Activated CD8-positive, alpha-beta memory T cell treated with anti-CD3 and anti-CD28 coated beads for 48 hours (primary cell): ENCODE measurements at places on chromosomes 5 and 9.
A peak's percentile ranks its signal among the peaks of the same experiment; 100 is the strongest.

DNA sequence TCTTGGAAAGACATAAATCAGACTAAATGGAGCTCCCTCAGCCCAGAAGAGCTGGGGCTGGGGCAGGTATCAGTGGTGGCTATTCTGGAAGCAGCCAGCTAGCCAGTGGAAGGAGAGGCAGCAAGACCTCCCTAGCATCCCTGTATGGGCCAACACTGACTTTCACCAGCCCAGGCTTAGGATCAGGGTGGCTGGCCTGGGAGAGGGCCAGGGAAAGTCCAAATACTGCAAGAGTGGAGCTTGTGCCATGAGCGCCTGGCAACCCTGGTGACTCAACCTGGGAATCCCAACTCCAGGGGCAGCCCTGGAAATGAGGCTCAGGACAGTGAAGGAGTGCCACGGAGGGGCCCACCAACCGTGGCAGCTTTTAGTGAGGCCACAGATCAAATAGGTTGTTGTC, 7.6 kb upstream of the IRF1 start:
- no peak for DNase-seq

DNA sequence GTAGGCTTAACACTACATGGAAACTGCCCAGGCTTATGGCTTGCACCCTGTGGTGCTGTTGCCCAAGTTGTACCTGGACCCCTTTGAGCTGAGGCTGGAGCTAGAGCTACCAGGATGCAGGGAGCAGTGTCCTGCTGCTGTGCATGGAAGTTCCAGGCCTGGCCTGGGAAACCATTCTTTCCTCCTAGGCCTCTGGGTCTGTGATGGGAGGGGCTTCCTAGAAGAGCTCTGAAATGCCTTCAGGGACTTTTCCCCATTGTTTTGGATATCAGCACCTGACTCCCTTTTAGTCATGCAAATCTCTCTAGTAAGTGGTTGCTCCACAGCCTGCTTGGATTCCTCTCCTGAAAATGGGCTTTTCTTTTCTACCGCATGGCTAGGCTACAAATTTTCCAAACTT, 7.9 kb upstream of the HRH2 start:
- DNase-seq = no peak

GRCh38 chr9:120474591-120475243, 105.2 kb downstream of the CDK5RAP2 start:
- DNase-seq = no peak

- no peak for DNase-seq
Observed at GRCh38 chr9:20558566-20559016, 63.7 kb downstream of the MLLT3 start.

DNA sequence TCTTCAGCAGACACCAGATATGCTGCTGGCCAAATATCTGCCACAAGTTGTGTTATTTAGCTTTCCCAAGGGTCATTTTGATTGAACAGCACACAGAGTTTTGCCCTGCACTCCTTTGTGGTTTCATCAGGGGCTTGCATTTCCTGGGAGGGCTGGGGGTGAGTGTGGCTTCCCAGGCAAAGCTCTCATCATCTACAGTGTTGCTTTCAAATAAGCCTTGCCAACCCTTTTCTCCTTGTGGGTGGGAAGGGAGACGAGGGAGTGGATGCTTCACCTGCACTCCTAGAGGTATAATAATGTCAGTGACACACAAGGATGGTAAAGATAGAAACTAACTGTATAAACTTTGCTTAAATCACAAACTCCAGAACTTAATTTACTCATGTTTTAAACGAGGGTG, 107.0 kb downstream of the MARCHF11 start:
- no peak for DNase-seq

DNA sequence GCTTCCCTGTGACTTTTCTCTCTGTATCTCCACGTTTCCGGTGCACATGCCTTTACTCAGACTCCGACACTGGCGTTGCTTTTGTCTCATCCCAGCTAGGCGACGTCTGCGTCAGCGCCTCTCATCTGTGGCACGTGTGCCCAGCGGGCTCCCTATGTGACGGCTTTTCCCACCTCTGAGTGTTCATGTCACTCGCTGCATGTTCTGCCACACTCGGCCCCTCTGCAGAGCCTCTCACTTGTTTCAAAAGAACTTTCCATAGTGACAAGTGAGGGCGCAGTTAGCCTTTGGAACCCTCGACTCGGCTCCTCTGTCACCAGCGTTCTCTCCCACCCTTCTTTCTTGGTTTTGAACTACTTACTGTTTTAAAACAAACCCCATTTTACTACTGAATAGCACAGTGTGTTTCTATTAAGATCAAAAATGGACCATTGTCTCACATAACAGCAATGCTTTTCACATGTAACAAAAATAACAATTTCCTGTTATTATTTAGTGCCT, 113.4 kb upstream of the CACNA1B start:
- no peak for DNase-seq

DNA sequence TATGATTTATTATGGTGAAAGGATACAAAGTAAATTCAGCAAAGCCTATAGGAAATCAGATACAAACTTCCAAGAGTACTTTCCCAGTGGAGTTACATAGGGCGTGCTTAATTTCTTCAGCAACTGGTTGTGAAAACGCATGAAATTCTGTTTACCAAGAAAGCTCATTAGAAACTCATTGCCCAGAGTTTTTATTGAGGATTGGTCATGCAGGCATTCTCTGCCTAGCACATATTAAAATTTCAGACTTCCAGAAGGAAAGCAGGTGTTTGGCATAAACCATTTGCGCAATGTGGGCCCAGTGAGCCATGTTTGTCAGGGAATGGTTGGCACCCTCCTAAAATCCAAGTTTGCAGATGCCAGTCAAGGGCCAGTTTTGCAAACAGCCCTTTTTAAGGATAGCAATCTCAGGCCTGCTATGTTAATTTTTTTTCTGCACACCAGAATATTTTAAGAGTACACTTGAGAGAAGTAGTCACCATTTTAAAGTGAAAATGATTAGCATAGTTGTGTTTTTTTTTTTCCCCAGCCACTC, 311.1 kb upstream of the CHD1 start:
- no peak for DNase-seq

GRCh38 chr5:146595088-146595487, 79.1 kb upstream of the GPR151 start:
- DNase-seq = no peak

GRCh38 chr5:173522518-173522917, 93.9 kb downstream of the BOD1 start:
- no peak for DNase-seq

DNA sequence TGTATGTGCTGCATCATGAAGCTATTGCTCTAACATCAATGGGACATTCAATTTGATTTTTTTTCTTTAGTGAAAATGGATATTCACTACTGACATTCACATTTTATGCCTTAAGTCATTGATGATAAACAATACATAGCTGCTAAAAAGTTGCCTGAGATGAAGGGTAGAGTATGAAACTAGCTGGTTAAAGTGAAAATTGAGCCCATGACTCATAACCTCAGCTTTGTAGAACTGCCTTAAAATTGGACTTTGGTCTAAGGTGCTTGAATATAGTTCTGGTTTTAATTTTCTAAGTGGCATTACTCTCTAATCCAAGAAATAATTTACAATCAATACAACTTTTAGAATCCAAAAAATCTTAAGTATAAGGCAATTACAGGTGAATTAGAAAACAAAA, 740.4 kb upstream of the RIOK2 start:
- DNase-seq = no peak

DNA sequence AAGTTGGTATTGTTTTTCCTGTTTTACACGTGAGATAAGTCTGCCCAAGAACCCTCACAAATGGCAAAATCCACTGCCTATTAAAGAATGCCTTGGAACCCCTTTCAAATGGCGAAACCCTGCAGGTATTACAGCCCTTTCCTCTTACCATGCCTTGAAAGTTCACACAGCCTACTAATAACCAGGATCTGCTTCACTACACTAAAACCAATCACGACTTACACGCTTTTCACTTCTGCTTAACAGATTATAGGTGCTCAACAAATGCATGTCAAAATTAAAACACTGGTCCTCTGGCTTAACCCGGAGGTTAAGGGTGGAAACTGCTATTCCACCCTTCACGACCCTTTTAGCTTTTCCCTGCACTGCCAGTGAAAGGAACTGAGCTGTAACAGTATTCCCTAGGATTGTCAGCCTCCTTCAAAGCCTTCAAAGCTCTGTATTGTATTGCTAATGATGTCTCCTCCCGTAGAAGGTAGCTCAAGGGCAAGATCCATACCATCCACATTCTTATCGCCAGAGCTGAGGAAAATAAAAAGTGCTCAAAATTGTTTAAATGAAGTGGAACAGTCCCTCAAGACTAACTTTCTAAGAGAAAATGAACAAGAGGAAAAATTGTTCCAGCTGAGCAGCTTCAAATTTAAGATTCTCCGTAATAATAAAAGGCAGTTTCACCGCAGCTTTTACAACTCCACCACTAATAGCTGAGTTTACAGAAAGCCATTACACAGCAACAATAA, 997 bp downstream of the AUH start:
- DNase-seq = no peak

GRCh38 chr5:33332804-33333203, 108.0 kb upstream of the TARS1 start:
- no peak for DNase-seq

DNA sequence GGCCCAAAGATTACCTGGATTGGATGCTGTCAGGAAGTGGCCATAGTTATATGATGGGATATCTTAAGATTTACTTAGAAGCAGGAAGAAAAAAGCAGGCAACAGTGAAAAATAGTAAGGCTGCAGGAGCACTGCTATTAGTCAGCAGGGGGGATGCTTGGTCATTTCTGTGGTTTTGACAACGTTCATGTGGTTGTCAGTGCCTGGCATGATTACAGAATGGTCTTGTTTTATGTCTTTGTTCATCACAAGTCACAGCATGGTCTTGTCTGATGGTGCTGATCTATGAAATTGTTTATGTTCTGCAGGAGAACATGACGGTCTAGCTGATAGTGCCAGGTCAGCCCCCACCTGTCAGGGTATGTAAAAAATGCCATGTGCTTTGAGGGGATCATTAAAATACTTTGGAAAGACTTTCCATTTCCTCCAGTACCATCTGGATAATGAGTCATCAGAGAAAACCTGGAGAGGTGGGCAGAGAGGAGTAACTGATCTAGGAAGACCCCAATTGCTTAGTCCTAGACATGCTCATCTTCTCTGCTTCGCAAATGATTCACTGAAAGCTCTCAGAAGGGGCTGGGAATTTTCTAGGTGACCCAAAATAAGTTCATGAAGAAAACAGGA, 48.5 kb downstream of the PLGRKT start:
- DNase-seq = peak; percentile 2

- no peak for DNase-seq
Observed at GRCh38 chr9:94153905-94154304, 69.6 kb downstream of the PTPDC1 start.

DNA sequence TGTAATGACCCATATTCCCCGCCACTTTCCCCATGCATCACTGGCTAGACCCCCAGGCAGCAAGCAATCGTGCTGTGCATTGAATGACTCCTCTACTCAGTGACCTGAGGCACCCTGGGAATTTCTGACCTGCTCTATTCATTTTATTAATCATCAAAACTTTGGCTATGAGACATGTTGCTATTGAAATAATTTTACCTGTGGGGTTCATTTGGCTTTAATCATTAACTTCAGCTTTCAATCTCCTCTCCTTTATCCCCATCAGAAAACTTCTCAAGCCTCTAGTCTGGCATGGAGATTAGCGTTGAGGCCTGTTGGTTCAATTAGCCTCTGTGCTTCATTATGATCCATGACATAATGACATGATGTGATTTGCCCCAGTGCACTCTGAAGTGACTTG, 429.0 kb downstream of the ZNF608 start:
- no peak for DNase-seq

- DNase-seq = no peak
Observed at GRCh38 chr9:93665637-93666438, 89.5 kb downstream of the PHF2 start.
